ENCODE measurements at places on chromosomes 13 and 19.

- DNase-seq = no peak
Measured at GRCh38 chr13:38670627-38671026, 16.2 kb upstream of the FREM2 start.

- DNase-seq = no peak
Measured at GRCh38 chr13:113078902-113079780, 26.4 kb upstream of the F7 start.

GRCh38 chr13:43132257-43132656, 108.9 kb downstream of the DNAJC15 start:
- no peak for DNase-seq

DNA sequence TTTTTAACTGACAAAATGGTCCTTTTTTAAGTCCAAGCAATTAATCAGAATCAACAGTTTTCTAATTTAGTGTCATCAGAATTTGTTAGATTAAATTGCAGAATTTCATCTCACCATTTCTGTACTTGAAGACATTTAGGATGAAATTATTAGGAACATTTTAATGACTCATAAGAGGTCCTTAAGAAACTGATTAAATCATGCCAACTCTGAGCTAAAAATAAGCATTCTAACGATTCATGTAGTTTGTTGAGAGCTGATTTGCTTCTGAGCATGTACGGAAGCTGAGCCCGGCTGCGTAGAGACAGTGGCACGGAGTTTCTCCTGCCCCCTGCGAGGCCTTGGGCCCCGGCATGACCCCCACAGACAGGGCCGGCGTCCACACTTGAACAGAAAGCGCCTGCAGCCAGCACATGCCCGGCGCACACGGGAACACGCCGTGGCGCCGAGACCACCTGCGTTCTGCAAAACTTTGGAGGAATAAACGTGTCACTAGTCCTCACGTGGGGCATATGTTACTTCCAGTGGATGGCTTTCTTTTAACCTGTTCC, 89.7 kb upstream of the MCF2L start:
- DNase-seq = peak; percentile 20

GRCh38 chr19:13597640-13598039, 91.4 kb upstream of the CACNA1A start:
- peak; percentile 74 for DNase-seq

DNA sequence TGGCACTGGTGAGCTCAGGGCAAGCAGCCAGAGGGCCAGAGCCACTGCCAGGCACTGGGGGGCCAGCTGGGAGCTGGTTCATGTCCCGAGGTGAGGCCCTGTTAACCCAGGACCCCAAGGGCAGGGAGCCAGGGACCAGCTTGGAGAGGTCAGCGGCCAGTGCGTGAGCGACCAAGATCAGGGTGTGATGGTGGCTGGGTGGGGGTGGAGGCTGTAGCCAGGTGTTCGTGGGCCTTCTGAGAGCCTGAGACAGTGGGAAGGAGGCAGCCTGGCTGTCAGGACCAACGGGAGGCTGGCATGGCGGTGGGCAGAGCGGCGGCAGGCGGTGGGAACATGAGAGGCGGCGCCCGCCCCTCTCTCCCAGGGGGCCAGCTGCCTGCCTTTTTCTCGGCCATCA, 8.1 kb upstream of the KPTN start:
- no peak for DNase-seq

DNA sequence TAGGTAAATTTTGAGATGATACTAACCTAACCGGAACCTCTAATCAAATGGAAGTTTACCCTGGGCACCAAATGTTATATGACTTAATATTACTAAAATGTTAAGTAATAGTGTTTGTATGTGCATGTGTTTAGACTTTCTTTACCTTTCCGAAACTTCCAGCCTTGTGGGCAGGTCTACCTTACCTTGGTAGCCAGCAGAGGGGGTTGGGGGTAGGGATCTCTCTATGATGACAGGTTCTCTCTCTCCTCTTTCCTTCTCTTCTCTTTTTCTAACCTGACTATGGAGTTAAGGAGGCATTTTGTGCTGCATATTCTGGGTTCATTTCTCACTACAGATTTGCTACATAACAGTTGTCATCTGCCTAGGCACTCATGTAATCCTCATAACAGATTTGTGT, 6.8 kb upstream of the FRY start:
- DNase-seq = no peak

DNA sequence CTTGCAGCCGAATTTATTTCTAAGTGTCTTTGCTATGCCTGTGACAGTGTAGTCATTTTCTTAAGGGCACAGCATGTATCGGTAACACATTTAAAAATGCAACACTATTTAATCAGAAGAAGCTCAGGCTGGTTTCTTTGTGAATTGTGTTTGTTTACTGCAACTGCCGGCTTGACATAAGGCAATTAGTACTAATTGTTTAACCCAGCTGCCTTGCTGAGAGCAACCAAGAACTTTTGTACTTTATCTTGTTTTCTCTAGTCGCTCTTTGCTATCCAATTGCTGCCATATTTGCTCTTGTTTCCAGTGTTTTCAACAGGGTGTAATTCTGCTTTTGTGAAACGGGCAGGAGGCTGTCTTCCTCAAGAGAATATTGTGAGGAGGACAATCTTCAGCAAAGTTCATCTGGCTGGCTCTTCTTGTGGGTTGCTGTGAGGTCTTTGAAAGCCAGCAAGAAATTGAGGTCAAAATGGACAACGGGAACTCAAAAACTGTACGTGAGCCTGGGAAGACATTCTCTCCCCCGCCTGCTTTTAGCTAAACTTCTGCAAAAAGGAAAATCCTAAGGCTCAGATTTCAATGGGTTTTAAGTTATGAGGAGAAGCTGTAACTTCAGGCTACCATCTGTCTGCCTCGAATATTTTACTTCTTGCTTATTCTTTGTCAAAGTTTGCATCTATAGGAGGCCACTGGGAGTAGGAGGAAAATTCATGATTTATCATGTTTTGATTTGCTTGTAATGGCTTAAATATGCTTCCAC, 75.8 kb upstream of the TSHZ3 start:
- no peak for DNase-seq

- DNase-seq = no peak
Measured at GRCh38 chr13:87452281-87452680, 218.9 kb upstream of the SLITRK5 start.

DNA sequence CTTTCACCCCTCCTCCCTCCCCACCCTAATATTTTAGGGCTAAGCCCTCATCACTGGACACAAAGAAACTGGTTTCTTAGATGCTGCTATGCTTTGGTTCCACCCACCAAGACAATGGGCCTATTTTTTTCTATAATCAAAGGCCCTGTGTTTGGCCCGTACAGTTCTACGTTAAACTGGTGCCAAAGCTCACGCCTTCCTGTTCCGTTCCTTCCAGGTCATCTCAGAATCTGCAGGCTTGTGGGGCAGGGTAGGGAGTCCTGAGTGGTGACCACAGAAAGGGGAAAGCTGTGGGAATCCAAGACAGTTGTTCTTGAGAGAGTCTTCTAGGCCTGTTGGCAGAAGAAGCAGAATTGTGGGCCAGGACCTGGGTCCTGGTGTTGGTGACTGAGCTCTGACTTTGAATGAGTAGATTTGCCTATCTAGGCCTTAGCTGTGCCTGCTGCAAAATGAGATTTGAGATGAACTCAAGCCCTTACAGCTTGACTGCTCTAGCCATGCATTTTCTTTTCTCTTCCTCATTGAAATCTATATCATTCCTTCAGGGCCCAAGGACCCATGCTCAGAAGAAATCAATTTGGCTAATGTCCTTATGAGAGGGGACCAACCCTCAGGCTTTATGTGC, 19.1 kb upstream of the CXCL17 start:
- DNase-seq = no peak

- peak; percentile 72 for DNase-seq
Measured at GRCh38 chr19:2449019-2449418, 7.7 kb downstream of the LMNB2 start.

GRCh38 chr19:24178207-24178606, 91.2 kb downstream of the ZNF254 start:
- DNase-seq = no peak

- peak; percentile 41 for DNase-seq
Measured at GRCh38 chr13:42878721-42879120, 97.3 kb downstream of the FAM216B start.

DNA sequence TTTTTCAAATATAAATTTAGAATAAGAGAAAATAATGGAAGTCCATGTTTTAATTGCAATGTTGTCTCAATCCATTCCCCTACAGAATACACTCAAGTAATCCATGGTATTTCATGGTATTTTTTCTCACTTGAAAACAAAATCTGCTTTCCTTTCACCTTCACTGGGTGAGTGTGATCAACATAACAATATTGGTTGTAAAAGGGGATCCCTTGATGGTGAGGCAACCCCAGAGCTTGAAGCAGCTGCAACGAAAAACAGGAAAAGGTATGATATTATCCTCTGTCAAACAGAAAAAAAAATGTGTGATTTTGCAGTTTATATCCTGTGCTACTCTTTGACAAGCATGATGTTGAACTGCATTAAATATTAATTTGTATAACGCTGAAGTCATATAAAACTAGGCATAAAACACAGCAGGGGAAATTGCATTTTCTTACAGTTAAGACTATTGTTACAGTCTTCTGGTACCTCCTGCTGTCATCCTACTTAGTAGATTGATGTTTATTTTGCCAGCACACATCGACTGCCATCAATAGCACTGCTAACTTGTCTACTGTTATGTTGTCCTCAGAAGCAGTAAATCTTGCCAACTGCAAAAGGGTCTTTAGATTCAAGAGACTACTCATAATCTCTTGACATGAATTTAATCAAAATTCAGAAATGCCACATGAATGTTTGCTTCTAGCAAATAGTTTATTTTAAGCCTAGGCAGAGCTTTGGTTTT, 373.1 kb upstream of the MIR17HG start:
- no peak for DNase-seq

DNA sequence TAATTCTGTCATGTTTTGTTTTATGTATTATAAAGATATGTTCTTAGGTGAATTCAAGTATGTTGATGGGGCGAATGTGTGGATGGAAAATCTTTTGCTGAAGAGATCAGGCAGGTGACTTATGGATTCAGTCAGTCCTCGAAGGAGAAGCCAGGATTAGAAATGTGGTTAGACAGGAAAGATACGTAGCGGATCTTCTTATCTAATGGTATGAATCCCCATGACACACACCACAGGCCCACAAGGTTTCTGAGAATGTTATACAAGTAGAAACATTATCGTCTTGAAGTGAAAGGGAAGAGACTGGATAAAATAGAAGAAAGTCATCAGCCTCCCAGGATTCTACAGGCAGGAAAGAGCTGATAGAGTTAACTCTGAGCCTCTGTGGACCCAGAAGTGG, 69.0 kb upstream of the RFXAP start:
- no peak for DNase-seq

DNA sequence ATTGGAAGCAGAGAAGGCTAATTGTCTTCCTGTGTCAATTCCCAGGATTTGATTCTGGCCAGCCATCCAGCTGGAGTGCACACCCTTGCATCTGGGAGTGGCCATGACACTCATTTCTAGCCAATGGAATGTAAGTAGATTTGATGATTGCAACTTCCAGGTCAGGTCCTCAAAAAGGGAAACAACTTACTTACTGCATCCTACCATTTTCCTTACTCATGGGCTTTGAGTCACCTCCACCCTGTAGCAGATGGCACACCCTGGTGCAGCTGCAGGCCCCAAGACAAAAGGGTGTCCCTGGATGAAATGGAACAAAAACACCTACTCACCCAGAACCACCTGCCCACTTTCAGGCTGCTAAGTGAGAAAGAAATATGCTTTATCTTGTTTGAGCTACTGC, 27.3 kb upstream of the MPHOSPH8 start:
- peak; percentile 6 for DNase-seq

- DNase-seq = no peak
Measured at GRCh38 chr19:55208880-55209692, at the start of gene PTPRH. PTPRH (minus strand) TSS chr19:55209501; CDS start chr19:55209433, 68 bp downstream.

GRCh38 chr13:95420501-95420900, 119.2 kb upstream of the ABCC4 start:
- no peak for DNase-seq

GRCh38 chr13:97240788-97241734, 18.9 kb downstream of the MBNL2 start:
- DNase-seq = no peak

DNA sequence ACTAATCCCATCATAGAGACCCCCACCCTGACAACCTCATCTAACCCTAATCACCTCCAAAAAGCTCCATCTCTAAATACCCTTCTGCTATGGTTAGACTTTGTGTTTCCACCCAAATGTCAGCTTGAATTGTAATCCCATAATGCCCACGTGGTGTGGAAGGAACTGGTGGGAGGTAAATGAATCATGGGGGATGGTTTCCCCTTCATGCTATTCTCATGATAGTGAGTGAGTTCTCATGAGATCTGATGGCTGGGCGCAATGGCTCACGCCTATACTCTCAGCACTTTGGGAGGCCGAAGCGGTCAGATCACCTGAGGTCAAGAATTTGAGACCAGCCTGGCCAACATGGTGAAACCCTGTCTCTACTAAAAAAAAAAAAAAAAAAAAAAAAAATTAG, 2.6 kb downstream of the VMAC start:
- DNase-seq = no peak

GRCh38 chr13:98459721-98460370, 117.1 kb downstream of the STK24 start:
- no peak for DNase-seq

DNA sequence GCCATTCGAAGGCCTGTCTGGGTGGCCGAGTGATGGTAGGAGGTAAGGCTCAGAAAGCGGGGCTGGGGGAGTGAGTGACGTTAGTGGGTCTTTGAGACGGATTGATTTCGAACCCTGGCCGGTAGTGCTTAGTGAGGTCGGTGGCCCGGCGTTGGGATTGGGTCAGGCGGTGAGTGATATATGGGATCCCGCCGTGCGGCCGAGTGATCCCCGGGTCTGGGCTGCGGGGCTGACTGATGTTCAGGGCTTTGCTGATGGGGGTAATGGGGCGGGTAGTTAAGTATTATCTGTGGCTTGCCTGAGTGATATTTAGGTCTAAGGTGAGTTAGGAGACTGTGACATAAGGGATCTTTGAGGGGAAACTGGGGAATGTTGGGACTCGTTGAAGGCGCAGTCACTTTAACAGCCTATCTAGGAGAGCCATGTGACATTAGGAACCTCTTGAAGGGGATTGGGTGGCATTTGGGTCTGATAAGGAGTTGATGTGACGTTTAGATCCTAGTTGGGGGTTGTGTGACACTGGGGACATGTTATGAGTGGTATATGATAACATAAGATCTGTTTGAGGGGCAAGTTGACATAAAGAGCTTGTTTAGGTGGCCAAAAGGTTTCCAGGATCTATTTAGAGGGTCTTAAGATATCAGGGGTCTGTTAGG, 543 bp downstream of the PSMC4 start:
- DNase-seq = no peak

DNA sequence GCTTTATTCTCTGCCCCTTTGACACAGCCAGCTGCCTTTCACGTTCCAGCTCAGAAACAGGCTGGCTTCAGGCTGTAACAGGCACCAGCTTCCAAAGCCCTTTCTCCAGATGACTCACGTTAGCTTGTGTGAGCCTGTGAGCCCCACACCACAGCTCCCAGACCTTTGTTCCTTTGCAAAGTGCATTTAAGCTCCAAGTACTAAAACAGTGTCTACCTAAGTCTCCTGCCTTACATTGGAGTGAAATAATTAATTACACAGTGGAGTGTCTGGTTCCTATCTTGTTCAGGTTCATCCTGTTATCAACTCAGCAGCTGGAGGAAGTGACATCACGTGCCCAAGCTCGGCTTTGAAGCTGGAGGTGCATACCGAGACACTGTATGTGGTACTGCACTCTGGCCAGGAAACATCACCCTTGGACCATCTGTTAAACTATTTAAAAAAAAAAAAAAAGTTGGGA, 475.8 kb downstream of the FOXO1 start:
- peak; percentile 57 for DNase-seq

All from AG10803 (cell line).